CD4-positive, CD25-positive, alpha-beta regulatory T cell (primary cell): ENCODE measurements at places on chromosomes 13 and 19. TPM values are rescaled to one million over a fixed set of nuclear protein-coding genes. Genes with fewer than 3 reads are reported as not detected.
A peak's percentile ranks its signal among the peaks of the same experiment; 100 is the strongest.

DNA sequence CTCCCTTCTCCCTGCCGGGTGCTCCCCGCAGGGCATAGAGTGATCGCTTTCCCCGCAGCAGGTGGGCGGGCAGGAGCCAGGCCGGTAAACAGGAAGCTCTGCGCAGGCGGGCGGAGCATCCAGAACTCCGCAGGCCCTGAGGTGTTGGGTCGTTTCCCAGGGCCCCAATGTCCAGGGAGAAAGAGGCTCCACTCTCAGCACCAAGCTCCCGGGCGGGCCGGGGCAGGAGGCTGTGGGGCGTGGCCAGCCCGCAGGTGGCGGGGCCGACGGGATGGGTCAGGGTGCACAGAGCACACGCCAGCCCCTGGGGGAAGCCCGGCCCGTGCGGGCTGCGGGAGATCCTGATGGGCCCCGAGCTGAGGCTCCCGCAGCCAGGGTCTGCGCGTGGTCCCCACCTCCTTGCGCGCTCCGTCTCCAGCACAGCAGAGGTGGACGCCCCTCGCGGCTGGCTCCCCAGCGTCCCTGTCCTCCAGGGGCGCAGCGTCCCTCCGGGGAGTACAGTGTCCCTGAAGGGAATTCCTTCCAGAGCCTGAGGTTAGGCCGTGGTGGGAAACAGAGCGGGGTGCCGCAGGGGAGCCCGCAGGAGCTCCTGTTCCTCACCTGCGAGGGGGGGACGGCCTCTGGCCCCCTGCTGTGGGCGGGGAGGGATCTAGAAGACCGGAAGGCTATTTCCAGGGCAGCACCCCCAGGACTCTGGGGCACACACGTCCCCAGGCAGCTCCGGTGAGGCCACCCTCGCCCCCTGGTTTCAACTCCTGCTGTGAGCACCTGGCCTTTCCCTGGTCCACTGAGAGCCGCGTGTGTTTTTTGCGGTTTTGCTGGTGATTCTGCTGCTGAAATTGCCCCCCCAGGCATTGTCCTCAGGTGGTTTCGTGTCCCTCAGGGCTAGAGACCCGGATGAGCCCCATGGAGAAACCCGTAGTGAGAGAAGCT is 12.2 kb downstream of the PIP5K1C start:
- peak; percentile 66 for DNase-seq

ZNF749 gene
- 8.0 TPM for polyA plus RNA-seq

YJEFN3 gene
- polyA plus RNA-seq = not detected

GRCh38 chr19:18364826-18365528 is 21.0 kb upstream of the GDF15 start:
- DNase-seq = no peak

DNA sequence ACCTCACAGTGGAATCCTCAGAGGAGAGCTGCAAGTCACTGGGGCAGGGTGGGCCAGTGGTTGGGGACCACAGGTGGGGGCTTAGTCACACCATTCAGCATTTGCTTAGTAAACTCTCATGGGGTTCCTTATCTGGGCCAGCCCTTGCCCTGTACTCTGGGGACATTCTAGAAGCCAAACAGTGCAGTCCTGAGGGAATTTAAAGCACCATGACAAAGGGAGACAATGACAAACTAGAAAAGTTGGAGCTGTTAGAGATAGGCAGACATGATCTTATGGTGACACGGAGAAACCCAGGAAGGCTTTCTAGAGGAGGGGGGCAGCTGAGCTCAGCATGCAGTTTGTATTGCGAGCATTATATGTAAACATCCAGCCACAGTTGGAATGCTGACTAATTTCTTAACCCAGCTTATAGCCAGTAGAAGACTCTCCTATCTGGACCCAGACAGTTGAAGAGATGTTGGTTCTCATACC is 87.6 kb downstream of the ZNF429 start:
- no peak for DNase-seq
